D721Med (cell line): ENCODE measurements at places on chromosomes 5 and 9.

- no peak for DNase-seq
These were observed 155.6 kb upstream of the VLDLR start for GRCh38 chr9:2465921-2466460.

DNA sequence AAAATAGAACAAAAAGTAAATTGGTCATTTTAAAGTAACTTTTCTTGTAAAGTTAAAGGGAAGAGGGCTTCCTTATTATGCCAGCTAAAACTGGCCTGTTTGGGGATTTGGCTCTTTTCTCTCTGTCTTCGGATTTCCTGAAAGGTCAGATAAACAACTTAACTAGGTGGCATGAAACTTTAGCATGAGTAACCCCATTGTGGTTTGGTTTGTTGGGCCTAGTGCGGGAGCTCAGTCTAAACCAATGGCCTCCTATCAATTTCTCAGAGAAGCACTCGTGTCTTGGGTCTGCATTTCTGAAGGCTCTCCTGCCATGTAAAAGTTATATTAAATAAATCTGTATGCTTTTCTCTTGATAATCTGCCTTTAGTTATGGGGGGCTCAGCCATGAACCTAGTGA is 48.5 kb upstream of the ANKH start:
- no peak for DNase-seq

- no peak for DNase-seq
These were observed 158.3 kb upstream of the MEF2C start for GRCh38 chr5:89041249-89041779.

GRCh38 chr5:153863951-153864350 is 174.8 kb downstream of the FAM114A2 start:
- no peak for DNase-seq

- DNase-seq, result no peak
These were observed 158.7 kb downstream of the EFNA5 start for GRCh38 chr5:107512029-107512428.

DNA sequence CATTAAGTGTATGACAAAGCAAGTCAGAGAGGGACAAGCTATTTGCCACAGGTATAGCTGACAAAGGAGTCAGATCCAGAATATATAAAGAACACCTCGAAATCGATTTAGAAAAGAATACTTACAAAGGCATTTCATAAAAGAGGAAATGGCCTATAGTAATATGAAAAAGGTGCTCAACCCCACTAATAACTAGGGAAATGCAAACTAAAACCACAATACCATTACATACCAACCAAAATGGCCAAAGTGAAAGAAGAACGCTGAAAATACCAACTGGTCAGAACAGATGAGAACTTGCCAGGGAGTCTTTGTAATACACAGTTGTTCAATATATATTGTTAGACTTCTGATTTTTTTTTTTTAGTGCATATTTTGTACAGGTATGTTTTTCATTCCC is 152.9 kb downstream of the CDC42SE2 start:
- DNase-seq, result no peak

GRCh38 chr5:114391321-114391720 is 29.5 kb downstream of the KCNN2 start:
- DNase-seq, result no peak
